Liver (tissue), 10 donors: ENCODE measurements at places on chromosomes 5 and 9.

DNA sequence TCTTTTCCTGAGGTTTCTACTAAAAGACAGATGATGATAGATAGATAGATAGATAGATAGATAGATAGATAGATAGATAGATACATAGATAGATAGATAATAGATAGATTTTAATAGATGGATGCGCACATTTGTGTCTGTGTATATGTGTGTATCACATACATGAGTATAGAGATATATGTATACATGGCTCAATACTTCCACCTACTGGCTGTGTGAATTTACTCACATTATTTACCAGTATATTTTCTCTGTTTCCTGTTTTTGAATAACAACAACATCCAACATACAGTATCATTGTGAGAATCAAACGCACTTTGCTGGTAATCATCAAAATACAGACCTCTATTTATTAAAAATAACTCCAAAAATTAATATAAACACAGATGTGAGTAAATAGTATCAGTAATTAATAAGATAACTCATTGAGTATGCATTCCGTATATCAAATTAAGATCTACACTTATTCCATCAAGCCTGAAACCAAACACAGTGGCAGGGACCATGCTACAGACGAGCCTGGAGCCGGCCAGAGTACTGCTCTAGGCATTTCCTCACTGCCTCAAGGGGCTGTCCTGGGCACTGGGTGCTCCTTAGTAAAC is 338.0 kb downstream of the SEMA5A start:
- DNase-seq = no peak

GRCh38 chr9:110432253-110432652 is 94.6 kb upstream of the TXNDC8 start:
- DNase-seq = no peak

DNA sequence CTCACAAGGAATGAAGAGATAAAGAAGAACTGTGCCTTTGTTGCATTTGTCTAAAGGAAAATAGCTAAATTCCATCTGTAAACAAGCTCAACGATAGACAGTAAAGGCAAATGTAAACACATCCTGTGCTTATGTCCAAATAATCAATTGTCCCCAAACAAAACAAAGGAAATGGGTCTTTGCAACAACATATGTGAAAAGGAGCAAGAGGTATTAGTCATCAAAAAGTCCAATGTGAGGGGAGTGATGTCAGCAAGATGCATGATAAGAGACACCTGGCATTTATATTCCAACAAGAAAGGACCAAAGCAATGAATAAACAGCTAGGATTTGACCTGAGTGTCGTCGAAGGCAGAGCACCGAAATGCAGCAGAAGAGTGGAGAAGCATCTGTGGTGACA is 209.1 kb downstream of the ASTN2 start:
- no peak for DNase-seq

DNA sequence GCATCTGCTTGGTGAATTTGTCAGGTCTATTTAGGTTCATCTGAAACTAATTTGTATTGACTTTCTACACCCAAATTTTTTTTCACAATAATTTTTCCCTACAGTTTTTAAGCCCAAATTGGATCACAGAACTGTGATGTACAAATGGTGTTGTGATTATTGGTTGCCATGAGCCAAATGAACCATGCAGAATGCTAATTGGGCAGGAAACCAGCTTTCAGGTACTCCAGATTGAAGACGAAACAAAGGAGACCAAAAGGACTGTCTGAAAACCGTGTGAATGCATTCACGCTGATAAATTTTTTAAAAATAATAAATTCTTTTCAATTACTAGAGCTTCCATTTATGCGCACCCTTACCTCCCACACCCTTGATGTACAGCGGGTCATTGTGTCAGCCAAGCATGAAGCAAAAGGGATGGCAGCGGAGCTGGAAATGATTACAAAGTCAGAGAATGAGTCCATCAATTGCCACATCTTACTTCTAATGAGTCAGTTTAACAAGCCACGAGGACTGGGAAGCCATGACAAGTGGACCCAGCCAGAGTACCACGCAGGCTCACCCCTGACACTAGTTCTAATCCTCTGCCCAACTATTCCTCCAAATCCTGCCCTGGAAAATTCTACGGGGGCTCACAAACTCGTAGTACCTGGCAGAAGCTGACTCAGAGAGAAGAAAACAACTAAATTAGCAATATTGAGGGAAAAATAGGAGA is 66.5 kb downstream of the SEMA6A start:
- no peak for DNase-seq

DNA sequence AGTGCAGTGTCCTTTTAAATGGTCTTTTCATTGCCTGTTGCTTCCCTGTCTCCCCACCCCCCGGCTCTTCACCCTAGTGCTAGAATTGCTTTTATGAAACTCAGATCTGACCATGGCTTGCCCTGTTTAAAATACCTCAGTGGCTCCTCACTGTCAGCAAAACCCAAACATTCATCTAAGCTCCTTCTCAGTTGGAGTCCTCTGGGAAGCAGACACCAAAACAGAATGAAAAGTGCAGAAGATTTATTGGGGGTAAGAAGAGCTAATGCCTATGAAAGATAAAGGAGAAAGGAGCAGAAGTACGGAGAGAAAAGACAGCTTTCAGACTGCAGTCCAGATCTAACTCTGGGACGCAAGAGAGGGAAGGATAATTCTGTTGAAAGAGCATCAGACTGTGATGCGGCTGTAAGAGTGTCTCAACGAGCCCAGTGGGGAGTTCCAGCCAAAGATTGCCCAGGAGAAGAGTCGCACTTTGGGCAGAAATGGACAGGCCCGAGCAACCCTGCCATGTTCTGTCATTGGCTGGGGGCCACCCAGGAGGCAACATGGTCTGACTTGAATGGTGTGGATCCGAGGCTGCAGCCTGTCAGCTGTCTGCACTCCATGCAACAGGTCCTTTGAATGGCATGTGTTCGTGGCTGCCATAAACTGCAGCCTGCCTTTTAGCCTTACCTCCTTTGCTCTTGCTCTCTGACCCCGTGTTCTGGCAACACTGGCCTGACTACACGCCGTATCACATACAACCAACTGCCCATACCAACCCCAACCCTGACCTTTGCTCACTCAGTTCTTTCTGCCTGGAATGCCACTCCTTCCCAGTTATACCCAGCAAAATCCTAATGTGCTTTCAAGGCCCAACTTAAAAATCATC is 55.9 kb downstream of the IRF1 start:
- DNase-seq = no peak

- no peak for DNase-seq
These were observed 30.9 kb upstream of the PPP1R26 start for GRCh38 chr9:135448663-135449100.
